WERI-Rb-1 (cell line): ENCODE measurements at places on chromosomes 5 and 9.

DNA sequence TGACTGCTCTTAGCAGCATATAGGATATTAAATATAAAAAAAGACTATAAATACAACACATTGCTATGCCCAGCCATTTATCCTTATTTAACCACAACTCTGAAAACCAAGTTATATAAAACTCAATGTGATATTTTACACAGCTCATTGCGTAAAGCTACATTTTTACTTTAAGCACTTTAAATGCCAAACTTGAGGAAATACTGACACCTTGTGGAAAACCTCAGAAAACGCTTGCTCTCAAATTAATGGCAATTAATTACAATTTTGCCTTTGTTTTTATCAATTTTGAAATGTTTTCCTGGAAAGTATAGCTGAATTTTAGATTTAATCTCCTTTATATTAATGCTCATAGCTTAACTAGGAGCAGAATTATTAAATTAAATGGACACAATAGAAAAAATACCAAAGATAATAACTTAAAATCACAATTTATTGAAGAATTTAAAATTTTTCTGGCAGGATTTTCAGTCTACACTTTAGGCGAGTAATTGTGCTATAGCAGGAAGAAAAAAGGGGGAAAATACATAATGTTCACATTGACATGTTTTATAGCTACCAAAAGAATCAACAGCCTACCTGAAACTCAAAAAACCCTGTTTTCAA lies 25.2 kb upstream of the PLAC8L1 start:
- no peak for DNase-seq

- no peak for DNase-seq
These were observed 81.8 kb downstream of the TRIM36 start for GRCh38 chr5:115087951-115088350.

DNA sequence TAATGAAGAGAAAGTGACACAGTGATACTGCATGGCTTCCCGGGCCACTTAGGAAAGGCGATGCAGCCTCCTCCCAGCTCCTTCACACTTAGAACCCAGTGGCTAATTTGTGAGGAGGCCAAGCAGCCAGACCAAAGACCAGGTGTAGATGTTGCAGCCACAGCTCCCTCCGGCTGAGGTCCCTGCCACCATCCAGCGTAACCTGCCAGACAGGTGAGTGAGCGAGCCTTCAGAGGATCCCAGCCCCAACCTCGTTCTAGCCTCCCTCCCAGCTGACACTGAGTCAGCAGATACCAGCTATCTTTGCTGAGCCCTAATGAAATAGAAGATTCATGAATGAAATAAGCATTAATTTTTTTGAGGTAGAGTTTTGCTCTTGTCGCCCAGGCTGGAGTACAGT lies 59.7 kb downstream of the COL23A1 start:
- no peak for DNase-seq

DNA sequence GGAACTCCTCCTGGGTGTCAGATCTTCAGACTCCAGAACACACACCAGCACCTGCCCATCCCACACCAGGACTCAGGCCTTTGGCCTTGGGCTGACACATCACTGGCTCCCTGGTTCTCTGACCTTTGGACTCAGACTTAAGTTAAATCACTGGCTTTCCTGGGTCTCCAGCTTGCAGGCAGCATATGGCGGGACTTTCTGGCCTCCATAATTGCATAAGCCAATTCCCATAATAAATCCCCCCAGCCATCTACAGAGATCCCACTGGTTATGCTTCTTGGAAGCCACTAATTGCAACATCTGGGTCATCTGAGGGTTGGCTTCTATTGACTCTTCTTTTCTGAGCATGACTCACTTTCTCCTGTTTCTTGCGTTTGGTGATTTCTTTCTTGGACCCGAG lies 80.3 kb upstream of the SARDH start:
- DNase-seq, result no peak

DNA sequence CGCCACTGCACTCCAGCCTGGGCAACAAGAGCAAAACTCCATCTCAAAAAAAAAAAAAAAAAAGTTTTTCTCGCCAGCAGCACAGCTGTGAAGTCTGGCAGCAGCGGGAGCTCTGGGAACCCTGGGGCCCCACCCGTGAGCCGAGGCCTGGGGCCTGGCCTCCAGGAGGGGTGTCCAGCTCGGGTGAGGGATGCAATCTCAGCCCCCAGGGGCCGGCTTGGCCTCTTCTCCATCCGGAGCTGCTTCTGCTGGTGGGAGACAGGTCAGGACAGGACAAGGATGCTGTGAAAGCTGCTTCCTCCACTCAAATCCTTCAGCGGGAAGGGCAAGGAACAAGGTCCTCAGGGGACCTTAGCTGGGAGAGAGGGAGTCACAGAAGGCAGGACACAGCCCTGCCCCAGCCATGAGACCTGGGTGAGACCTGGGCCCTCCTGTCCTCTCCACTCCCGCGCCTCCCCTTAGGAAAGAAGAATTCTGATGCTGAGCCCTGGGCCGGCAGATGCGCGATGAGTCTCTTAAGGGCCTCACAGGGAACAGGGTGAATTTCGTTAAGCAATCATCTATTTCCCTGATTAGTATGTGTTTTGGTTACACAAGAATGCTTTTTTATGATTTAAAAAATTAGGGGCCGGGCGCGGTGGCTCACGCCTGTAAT lies 30.6 kb downstream of the PLPP7 start:
- DNase-seq, result peak; percentile 81

- DNase-seq, result no peak
These were observed 705 bp upstream of the CDH10 start for GRCh38 chr5:24645483-24645882.

DNA sequence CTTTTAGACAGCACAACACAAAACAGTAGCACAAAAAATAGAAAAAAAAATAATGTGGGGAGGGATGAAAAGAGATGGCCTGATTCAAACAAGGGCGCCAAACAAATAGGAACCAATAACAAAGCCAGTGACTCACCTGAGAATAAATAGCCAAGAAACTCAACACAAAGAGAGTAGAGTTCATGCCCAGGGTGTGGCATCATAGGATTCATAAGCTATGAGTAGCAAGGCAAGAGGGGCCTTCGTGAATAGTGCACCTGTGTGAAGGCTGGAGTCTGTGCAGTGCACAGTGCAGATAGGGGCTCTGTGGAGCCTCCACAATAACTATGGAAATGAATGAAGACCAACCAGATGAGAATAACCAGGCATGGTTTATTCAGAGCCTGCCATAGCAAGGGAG lies 541.7 kb downstream of the SPOCK1 start:
- DNase-seq, result no peak

- peak; percentile 38 for DNase-seq
These were observed 139.4 kb upstream of the IL12B start for GRCh38 chr5:159469496-159470372.
